Stimulated activated CD4-positive, alpha-beta T cell treated with anti-CD3 and anti-CD28 coated beads, TNF-alpha, amount 100 ng/mL, for 1 hour (primary cell): ENCODE measurements at places on chromosomes 7 and 10.

- no peak for DNase-seq
These were observed 59.7 kb downstream of the HTR5A start for GRCh38 chr7:155129789-155130188.

GRCh38 chr7:30145426-30145970, 10.7 kb downstream of the MTURN start:
- DNase-seq = no peak

GRCh38 chr10:69712342-69712741, 82.3 kb downstream of the FAM241B start:
- no peak for DNase-seq

DNA sequence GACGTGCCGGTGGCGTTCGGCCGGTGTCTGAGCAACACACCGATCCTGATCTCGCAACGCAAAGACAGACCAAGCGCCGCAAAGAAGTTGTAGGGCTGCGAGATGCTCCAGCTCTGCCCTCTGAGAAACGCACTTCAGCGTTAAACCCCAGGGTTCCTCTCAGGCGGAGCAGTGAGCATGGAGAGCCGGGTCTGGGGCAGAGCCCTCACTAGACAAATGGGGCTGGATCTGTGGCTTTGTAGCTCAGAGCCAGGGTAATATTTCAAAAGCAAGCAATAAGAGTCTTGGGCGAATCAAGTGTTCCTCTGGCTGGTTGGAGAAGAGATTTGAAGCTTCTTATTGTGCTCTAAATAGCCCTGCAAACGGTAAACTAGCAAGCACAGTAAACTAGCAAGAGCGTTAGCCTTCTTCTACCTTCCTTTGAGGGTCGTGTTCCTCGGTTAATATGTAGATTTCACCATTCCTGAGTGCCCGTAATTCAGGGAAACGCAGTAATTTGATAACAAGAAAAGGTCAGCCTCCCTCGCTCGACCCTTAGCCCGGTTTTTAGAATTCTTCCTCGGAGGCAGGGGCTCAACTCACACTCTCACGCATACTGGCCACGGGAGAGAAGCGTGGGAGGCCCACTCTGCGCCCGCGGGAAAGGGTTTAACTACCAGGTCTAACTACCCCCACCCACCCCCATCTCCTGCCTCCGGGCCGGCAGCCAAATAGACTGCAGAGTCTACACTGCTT, 6.7 kb downstream of the SKAP2 start:
- no peak for DNase-seq

- DNase-seq = no peak
These were observed 252.6 kb downstream of the GRID1 start for GRCh38 chr10:86113983-86114382.

GRCh38 chr10:79402951-79403350, 42.5 kb downstream of the ZCCHC24 start:
- DNase-seq = no peak

DNA sequence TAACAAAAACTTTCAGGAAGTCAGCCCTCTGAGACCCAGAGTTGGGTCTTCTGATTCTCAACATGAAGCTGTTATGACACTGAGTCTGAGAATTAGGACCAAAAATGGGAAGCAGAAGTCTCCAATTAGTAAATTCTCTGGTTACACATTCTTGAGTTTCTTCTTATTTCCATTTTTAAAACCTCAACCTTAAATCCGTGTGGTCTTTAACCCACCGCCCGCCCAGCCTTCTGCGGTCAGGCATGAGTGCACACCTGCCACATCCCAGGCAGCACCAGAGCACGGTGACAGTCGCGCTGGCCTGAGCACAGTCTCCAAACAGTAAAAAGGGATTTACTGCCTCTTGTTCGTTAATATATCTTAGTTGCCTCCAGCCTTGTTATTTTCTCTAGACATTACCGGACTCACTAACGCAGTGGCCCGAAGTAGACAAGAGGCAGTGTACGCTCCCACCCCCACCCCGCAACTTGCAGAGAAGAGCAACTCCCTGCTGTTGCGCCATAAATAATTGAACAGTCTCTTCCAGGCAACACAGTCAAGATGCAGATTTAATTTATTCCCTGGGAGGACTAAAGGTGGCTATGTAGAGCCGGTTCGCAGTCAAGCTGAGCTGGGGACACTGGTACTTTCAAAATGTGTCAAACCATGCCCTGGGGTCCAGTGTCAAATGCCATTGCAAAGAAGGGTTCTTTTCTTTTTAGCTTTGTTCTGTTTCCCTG, 147.0 kb upstream of the CELF2 start:
- DNase-seq = no peak

- DNase-seq = no peak
These were observed 4.1 kb upstream of the RASSF4 start for GRCh38 chr10:44955413-44956070.

GRCh38 chr10:111077785-111078504, 1.1 kb downstream of the ADRA2A start:
- no peak for DNase-seq

- no peak for DNase-seq
These were observed 259.7 kb downstream of the PAXIP1 start for GRCh38 chr7:154743206-154743605.

DNA sequence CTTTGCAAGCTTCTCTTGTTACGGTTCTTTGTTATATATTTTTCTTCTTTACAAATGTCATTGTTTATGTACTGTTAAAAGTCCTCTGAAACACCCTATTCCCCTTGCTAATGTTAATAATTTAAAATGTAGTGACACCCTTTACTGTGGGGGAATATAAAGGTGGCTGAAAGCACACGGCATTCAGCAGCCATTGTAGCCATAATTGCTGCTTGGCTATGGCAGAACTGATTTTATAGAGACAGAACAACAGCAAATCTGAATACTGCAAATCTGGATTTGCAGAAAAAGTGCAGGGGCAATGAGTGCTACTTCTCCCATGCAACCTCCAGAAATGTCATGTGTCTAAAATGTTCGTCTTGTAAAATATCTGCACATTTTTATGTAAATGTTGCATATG, 3.7 kb upstream of the WASL start:
- no peak for DNase-seq

DNA sequence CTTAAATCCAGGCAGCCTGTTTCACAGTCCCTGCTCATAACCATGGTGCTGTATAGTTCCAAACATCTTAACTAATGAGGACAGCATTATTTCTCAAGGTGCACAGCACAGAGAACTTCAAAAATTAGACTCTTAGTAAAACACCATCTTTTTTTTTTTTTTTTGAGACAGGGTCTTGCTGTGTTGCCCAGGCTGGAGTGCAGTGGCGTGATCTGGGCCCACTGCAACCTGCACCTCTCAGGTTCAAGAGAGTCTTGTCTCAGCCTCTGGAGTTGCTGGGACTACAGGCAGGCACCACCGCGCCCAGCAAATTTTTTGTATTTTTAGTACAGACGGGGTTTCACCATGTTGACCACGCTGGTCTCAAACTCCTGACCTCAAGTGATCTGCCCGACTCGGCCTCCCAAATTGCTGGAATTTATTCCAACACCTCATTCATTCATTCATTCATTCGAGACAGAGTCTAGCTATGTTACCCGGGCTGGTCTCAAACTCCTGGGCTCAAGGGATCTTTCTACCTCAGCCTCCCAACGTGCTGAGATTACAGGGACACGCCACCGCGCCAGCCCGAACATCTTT, 507 bp upstream of the TMEM254 start:
- DNase-seq = no peak

DNA sequence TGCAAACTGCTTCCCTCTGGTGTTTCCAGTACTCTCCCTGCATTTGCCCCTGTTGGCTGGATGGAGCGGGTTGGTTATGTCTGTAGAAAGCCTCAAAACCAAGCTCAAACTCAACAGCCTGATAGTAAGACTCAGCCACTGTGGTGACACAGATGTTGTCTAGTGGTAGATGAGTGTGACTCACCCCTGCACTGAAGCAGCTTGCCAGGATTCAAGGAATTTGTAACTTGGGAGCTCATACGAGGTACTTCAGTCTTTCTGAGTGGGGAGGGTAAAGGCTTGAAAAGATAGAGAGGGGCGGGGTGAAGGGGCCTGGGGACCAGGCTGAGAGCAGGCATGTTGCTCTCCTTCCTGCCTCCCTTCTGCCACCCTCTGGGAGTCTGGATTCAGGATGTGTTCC, 22.9 kb upstream of the AQP1 start:
- no peak for DNase-seq

DNA sequence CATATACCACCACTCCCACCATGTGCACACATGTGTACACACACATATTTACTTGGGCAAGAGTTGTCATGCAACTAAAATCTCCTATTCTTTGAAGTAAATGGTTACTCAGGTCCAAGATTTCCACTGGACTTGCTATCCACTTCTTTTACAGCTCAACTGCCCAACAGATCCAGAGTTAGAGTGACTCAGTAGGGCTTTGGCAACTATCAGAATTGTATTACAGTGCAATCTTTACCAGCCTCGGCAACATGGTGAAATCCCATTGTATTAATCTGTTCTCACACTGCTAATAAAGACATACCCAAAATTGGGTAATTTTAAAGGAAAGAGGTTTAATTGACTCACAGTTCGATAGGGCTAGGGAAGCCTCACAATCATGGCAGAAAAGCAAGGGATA, 51.9 kb upstream of the ABLIM1 start:
- no peak for DNase-seq

GRCh38 chr7:90749774-90750173, 153.7 kb downstream of the CDK14 start:
- DNase-seq = no peak

DNA sequence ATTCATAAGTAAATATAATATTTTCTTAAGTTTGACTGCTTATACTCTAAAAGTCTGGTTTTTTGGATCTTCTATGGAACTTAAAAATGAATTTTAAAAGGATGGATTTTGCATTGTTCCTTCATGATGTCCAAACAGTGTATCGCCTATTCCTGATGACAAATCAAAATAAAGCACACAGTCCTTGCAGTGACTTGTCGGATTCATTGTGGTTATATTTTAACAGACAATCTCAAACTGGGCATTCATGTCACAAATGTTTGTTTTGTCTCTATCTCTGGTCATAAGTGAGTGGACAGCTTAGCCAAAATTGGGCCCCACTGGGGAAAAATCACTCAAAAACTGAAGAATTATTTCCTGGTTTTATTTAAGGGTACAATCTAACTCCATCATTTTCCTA, 74.8 kb downstream of the LMBR1 start:
- no peak for DNase-seq

GRCh38 chr7:140639366-140640053, 1.1 kb downstream of the DENND2A start:
- no peak for DNase-seq

DNA sequence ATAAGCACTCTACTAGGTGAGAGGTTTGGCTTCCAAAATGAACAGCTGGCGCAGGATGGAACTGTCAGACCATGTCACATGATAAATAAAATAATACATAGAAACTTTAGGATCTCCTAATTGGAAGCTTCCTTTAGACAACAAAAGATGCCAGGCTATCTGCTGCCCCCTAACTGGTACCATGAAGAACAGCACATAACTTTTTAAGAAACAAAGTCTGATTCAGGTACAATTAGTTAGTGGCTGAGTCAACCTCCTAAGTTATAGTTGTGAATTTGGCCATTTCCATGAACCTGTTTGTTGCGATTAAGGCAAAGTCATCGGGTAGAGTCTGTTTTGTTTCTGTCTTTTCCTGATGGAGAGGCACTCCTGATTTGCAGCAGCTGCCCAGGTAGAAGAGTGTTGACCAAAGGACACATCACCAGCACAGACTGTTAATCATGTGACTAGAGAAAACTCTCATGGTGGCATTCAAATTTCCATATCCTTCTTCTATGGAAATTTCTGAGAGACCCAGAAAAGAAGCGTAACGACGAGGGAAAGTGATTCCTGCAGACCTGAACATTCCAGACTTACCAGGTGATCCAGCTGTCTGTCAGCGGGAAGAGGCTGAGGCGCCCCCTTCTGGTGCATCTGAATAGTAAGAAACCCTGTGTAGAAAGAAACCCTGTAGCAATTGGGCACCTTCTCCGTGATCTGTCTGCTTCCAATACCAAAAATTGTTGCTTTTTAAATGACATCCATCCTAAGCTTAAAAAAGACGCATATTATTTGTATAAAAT, 8.6 kb upstream of the INHBA start:
- DNase-seq = no peak
